Activated CD8-positive, alpha-beta memory T cell treated with anti-CD3 and anti-CD28 coated beads, Interleukin-2, amount 10 ng/mL, durations not matched to agents 7 days and 5 days (primary cell): ENCODE measurements at places on chromosomes 2 and 18.
A peak's percentile ranks its signal among the peaks of the same experiment; 100 is the strongest.

DNA sequence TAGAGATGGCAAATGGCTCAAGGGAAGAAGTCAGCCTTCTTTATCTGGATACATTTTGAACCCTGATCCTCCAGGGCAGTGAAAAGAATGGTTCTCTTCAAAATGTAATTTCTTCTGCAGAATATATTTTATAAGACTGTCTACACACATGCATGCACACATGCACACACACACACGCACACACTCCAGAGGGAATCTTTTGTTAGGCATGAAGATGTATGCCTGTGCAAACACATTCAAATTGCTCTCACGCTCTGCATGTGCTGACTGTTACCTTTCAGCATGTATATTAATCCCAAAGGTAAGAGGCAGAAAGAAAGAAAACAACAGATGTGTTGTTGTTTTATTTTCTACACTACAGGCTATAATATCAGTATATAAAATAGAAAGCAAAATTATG, 43.2 kb downstream of the SLC5A7 start:
- DNase-seq: no peak

DNA sequence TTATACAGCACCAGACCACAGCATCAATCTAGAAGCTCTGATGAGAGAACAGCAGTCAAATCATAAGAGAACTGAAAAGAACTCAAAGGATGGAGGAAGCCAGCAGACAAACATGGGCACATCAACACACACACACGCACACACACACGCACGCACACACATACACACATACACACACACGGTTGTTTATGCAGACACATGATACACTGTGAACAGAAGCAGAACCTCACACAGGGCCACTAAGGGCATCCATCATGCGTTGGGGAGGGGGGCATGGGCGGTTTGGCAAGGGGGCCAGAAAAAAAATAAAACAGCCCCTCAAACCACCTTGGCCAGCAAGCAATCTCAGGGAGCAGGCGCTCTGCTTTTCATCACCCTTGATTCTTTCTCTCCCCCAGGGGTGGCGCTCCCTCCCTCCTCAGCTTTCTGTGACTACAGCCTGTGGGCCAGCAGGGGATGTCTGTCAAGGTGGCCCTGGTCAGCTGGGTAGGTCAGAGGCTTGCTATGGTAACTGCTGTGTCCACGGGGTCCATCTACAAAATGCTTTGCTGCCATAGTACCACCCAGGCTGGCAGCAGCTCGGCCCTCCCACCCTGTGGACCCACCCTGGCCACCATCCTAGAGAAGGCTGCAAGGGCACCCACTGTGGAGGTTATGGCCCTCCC, 318.0 kb downstream of the CELF4 start:
- DNase-seq: no peak

DNA sequence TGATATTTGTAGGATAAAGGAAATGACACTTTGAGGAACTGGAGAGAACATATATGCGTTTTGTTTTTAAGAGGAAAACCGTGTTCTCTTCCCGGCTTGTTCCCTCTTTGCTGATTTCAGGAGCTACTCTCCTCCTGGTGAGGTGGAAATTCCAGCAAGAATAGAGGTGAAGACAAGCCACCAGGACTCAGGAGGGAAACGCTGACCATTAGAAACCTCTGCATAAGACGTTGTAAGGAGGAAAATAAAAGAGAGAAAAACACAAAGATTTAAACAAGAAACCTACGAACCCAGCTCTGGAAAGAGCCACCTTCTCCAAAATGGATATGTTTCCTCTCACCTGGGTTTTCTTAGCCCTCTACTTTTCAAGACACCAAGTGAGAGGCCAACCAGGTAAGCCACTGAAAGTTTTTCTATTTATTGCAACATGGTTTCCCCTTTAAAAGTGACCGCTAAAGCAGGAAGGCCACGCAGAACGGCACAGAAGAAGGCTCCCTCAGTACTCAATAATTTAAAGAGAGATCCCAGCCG, 735 bp downstream of the NRP2 start:
- DNase-seq: no peak

DNA sequence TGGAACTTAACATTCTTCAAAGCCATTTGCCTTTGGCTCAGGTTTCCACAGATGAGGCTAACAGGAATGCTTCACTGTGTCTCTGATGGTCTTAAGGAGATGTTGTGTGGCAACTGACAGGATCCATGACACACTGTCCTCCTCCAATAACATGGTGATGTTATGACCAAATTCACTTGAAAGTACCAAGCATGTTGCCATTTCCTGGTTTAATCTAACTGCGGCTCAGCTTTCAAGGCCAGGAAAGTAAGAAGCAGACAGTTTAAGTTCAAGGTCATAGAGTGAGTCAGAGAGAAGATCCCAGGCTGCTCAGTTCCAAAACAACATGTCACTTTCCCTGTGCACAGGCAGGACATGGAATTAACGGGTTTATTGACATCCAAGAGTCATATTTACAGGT, 513.6 kb downstream of the STK39 start:
- DNase-seq: no peak

DNA sequence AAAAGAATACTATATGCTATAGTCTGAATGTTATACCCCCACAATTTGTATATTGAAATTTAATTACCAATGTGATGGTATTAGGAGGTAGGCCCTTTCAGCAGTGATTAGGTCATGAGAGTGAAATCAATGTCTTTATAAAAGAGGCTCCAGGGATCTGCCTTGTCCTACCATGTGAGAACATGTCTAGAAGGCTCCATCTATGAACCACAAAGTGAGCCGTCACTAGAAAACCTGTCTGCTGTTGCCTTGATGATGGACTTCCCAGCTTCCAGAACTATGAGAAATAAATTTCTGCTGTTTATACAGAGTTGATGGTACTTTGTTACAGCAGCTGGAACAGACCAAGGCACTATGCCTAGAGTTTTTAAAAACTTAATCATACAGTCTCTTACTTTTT, 46.3 kb upstream of the FAM124B start:
- no peak for DNase-seq

DNA sequence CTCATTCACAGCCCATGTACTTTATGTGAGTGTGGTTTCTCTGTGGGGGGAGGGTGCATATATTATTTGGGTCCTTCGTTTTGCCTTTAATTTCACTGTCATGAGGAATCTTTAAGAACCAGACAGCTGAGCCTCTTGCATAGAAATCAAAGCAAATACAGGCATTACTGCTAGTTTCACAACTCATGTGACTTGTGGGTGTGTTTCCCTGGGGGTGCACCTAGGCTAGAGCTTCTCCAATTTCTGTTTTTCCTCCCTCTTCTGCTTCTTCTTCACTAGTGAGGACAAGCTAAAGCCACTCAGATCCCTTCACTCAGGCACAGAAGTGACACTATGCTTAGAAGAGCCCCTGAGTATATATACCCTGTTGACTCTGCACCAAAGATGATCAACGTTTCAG, 131.4 kb downstream of the ACOXL start:
- peak; percentile 31 for DNase-seq

DNA sequence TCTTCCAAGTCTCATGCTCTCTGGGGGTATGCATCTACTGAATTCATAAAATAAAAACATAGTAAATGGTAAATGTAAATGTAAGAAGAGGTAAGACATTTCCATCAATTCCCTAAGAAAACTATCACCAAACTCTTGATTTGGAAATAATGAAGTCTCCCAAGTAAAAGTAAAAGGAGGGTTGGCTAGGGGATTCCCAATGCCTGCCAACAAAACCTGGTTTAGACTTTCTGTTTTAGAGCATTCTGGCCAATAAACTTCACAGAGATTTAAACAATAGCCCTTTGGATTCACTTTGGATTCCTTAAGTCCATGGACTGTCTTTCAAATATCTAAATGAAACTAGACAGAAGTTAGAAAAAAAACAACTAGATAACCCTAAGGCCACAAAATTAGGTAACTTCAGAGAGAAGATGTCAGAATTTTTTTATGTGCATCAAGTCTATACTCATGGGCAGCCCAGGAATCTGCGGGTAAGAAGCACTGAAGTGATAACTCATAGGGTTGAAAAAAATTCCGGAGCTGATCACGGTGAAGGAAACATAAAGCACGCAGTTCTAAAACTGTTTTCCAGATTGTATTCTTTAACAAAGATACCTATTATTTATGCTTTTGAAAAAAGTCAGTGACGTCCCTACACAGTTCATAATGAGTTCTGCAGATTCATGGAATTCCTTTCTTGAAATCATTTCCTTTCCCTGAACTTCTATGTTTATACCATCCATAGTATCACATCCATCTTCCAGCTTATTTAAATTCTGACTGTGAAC, 263.6 kb downstream of the AFF3 start:
- DNase-seq: no peak

- DNase-seq: no peak
Observed at GRCh38 chr2:220767591-220768255, 804.4 kb downstream of the EPHA4 start.

DNA sequence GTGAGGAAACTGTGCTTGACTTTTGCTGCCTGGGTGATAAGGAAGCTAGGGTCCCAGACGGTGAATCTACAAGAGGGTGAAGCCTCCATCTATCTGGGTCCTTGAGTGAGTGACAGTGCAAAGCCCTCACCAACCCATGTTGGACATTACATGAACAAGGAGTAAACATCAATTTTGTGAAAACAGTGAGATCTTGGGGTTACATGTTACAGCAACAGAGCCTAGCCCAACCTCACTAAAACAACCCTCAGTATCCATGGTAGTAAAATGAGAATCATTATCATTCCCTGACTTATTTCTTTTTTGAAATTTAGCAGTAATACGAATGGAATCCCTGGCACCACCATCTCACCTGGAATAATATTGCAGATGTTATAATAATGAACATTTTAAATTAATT, 103.4 kb downstream of the TSN start:
- DNase-seq: no peak

- no peak for DNase-seq
Observed at GRCh38 chr18:46700066-46700824, 43.2 kb upstream of the LOXHD1 start.

DNA sequence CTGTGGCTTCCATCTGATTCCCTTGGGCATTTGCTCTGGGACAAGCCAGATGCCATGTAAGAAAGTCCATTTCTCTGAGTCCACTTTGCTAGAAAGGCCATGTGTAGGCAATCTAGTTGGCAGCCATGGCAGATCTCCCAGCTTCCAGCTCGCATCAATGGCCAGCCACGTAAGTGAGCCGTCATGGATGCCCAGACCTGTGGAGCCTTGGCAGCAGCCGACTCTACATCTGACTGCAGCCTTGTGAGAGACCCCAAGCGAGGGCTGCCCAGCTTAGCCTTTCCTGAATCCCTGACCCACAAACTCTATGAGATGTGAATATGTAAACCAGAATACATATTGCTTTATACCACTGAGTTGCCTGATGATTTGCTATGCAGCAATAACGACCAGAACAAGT, 533.5 kb downstream of the PARD3B start:
- DNase-seq: no peak

DNA sequence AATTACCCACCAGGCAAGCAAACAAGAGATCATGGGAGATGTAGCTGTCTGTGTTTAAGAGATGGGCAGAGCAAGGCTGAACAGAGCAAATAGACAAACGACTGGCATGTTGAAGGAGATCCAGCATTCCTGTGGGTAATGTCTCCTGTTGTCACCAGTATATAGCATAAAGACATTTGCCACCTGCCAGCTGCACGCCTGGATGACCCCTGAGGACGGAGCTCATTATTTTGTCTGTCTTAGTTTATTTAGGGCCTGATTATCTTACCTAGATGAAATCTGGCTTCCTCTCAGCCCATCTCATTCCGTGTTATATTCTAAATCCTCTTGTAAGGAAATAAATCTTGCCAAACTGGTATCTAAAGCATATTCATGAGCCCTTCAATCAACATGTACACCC, 510.3 kb upstream of the LINC00305 start:
- DNase-seq: no peak

- DNase-seq: no peak
Observed at GRCh38 chr2:197998702-197999101, 194.3 kb downstream of the PLCL1 start.

GRCh38 chr2:38076152-38076709, 280 bp upstream of the CYP1B1 start:
- peak; percentile 73 for DNase-seq

GRCh38 chr2:239224199-239224570, 176.6 kb downstream of the HDAC4 start:
- no peak for DNase-seq

DNA sequence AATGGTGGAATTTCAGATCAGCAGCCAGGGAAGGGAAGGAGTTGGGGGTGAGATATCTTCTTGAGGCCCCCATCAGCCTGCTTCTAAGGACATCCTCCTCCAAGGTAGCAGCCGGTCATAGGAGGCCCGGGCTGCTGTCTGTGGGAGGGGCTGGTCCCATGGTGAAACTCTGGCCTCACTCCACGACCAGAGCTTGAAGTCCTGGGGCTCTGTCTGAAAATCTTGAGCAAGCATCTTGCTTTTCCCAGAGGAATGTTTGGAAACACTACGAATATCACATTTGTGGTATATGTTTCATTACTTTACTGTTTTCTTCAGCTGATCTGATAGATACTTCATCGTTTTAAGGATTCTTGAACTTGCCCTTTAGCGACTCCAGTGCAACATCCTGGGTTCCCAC, 103.7 kb downstream of the CTAGE1 start:
- DNase-seq: no peak

DNA sequence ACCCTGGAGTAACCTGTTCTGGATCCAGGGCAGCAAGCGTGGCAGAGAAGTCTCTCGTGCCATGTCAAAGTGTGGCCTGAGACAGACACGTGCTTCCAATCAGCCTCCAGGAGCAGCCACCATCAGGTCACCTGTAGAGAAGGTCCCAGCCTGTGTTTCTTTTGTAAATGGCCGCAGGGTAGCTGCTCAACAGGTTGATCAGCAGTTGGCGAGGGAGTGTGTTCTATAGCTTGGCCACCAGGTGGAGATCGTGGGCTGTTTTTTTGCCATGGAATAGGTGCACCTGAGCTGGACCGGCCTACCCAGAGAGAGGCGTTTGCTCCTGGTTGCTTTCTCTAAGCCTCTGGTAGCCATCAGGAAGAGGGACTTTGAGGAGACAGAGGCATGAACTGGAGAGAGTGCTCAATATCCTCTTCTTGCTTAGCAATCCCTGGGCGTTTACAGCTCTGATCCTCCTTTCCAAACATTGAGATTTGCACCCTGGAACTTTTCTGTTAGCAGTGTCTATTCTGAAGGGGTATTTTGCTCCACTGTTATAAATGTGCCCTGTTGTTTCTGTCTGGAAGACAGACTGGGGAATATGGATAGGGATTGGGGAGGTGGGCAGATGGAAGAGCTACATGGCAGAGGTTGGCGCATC, 34.2 kb upstream of the EN1 start:
- DNase-seq: peak; percentile 64

- no peak for DNase-seq
Observed at GRCh38 chr18:63236921-63237846, 82.4 kb downstream of the BCL2 start.
